ENCODE measurements at places on chromosomes 2 and 18. TPM values are rescaled to one million over a fixed set of nuclear protein-coding genes. Genes with fewer than 3 reads are reported as not detected.

ARHGAP25 gene
- total RNA-seq: 180 TPM

AUP1 gene
- 234 TPM for total RNA-seq

BOK gene
- total RNA-seq: 23.7 TPM

VPS4B gene
- 107 TPM for total RNA-seq

C2orf68 gene
- 36.4 TPM for total RNA-seq

AGAP1 gene
- total RNA-seq: 56.4 TPM

ANKRD53 gene
- 2.2 TPM for total RNA-seq

SLC14A1 gene
- 51.6 TPM for total RNA-seq

GRCh38 chr2:197234671-197235191, 75.8 kb downstream of the ANKRD44 start:
- no peak for DNase-seq

DNA sequence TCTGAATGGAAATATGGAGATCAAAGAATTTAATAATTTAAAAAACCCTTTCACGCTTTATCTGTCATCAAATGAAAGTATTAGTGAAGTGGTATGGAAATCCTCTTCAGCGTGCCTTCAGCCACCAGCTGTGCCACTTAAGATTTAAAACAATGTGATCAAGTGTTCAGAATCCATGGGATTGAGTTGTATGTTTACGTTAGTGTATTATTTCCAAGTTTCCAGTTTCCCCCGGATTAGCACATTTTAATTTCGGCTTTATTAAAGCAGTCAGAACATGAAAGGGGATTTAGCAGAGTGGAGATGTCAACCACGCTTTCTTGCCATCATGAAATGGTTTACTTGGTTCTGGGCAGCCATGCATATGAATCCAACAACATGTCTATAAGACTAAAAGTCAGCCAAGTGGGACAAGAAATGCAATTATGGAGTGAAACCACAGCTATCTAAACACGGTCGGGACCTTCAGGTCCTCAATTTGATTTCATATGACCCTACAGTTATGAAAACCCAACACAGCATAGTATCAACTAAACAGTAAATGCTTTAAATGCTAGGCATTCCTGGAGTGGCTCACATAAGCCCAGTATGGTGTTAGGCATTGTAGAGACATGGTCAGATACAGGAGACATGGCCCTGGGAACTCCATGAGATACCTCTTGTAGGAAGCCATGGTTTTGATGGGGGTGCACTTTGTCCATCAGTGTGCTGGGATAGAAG, 224.9 kb upstream of the EPAS1 start:
- DNase-seq: no peak

- DNase-seq: no peak
Measured at GRCh38 chr2:49050265-49050664, 104.0 kb downstream of the FSHR start.

GRCh38 chr2:240594511-240595380, 8.2 kb downstream of the CAPN10 start:
- no peak for DNase-seq

- no peak for DNase-seq
Measured at GRCh38 chr18:41165625-41166024, 789.4 kb upstream of the PIK3C3 start.

DNA sequence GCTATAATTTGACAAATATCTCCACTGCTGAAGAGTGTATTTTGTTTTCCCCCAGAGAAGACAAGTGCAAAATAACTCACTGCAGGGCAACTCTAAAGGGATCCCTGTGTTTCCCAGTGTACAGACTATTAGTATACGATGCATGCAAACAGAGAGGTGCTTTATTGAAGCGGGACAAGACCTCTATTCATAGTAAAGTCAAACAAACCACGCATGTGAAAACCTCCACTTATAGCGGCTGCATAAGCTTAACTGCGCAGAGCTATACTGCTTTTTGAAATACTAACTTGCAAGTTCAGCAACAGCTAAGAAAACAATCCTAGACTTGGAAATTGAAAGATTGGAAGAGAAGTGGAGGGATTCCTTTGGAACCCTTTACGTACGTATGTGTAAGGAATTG, 15.6 kb downstream of the RNF144A start:
- DNase-seq: no peak

- no peak for DNase-seq
Measured at GRCh38 chr2:237864444-237864931, 5.1 kb downstream of the RAMP1 start.

GRCh38 chr2:108778857-108779256, 7.7 kb upstream of the CCDC138 start:
- no peak for DNase-seq

GRCh38 chr2:107663632-107664031, 163.1 kb upstream of the RGPD4 start:
- no peak for DNase-seq

GRCh38 chr2:171411791-171412483, 21.9 kb downstream of the METTL8 start:
- DNase-seq: no peak

GRCh38 chr18:79644666-79645057, 34.9 kb upstream of the CTDP1 start:
- no peak for DNase-seq

DNA sequence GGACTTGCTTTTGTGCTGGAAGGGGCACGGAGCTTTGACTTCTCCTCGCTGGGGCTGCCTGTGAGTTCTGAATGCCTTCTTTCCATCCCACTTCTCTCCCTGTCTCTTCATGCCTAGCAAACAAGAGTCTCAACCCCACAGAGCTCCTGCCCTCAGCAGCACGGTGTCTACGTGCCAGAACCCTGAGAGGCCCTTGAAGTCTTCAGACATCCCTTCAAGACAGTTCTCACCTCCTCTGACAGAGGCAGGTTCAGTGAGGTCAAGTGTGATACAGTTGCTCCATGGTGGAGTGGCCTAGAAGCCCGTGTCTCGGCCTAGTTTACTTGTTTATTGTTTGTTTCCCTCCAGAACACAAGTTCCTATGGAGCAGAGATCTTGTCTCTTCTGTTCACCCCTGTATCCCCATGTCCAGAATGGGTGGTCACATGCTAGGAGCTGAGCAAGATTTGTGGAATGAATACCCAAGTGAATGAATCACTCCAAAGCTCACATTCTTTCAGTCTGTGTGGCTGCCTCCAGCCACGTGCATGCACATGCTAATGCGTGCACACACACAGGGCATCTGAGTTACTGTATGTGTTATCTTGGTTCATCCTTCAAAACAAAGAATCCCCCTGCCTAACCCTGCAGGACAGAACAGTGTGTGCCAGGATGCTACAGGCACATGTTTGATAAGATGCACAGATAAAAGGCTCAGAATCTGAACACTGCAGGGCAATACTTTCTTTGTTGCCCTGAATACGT, 391.6 kb downstream of the NBAS start:
- DNase-seq: no peak

GRCh38 chr2:147456779-147457178, 388.1 kb upstream of the ACVR2A start:
- DNase-seq: no peak

DNA sequence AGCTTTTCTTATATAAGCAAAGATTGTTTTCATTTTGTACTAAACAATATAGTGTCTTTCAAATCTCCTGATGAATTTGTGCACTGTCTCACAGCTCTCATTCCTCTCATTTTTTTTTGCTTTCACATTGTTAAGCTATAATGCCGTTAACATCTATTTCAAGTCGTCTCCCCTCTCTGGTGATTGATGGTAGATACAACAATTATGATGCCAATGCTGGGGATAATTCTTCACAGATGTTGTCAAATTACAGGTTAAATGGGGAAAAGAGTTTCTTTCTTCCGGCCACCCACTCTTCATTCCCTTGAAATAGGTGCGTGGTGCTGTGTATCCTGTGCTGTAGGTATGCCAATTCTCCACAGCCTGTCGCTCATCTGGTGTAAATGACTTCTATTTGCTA, 1053.7 kb upstream of the ZEB2 start:
- no peak for DNase-seq

DNA sequence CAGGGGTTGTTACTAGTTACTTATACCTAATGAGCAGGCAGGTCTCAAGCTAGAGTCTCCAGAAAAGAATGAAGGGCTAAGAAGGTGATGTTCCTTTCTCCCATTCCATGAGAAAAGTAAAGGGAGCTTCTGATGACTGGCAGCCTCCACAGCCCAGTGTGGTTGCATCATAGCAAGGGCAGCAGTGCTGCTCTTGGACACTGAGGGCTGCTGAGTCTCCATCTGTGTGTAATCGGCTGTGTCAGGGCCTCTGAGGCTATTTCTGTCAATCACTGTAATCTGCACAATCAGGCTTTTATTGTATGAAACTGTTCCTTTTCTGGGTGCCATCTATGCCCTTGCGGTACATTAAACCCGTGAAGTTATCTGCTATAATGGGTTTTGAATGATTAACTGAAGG, 164.1 kb upstream of the FBXO11 start:
- no peak for DNase-seq

GRCh38 chr18:50638016-50638883, 78.4 kb downstream of the MAPK4 start:
- no peak for DNase-seq

DNA sequence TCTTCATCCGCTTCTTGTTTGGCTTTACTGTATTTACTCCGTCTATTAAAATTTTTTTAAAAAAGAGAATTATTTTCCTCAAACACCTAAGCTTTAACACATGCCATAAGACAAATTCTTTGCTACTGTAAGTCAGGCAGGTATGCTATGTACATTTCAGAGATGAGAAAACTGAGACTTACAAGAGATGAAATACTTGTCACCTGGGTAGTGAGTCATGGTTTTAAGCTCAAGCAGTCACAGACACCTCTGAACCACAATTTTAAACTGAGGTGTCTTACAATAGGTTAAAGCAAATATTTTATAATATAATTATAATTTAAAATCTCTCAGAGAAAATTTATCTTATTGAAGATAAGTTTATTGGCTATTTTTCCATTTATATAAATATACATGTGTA, 126.0 kb downstream of the EPHA4 start:
- no peak for DNase-seq

DNA sequence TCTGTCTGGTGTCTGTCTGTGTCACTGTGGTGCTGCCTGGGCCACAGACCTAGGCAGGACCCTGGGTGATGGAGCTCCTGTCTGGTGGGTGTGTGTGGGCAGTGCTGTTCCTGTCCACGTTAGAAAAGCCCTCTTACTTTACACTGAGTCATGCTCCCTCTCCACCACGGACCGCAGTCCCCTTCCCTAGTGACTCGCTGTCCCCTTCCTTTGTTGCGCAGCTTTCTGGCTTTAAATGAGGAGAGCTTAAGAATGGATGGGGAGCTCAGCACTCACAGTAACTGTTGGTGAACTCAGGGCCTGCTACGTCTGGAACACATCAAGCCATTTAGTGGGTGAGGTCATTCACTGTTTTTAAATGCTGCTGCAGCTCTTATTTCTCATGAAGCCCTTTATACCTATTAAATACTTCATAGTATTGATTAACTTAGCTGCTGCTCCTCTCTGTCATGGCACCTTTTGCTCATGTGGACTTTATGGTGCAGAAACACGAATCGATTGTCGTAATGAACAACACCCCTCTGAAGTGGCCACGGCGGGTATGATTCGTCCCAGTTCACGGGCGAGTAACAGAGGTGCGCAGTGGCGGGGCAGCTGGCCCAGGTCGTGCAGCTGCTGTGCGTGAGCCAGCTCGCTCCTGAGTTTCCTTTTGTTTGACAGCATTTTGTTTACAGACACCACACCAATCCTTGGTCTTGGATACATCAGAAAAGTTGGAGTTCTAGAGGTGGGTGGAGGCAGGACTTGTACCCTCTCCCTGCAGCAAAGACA, 100.4 kb downstream of the LDLRAD4 start:
- no peak for DNase-seq

DNA sequence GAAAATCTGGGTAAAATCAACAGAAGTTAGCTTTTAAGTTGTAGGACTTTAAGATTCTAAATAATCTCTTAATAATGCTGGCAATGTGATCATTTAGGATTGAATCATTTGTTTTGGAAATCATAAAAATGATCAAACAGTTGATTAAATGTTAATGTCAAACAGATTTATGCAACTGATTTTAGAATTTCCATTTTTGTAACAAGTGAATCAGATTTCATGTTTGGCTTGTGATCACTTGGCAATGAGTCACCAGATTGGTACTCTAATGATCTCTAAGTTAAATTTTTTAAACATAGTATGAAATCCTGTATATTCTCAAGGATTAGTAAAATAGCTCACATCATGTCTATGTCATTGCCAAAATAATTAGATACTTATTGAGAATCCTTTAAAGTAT, 50.1 kb upstream of the UNC80 start:
- no peak for DNase-seq

DNA sequence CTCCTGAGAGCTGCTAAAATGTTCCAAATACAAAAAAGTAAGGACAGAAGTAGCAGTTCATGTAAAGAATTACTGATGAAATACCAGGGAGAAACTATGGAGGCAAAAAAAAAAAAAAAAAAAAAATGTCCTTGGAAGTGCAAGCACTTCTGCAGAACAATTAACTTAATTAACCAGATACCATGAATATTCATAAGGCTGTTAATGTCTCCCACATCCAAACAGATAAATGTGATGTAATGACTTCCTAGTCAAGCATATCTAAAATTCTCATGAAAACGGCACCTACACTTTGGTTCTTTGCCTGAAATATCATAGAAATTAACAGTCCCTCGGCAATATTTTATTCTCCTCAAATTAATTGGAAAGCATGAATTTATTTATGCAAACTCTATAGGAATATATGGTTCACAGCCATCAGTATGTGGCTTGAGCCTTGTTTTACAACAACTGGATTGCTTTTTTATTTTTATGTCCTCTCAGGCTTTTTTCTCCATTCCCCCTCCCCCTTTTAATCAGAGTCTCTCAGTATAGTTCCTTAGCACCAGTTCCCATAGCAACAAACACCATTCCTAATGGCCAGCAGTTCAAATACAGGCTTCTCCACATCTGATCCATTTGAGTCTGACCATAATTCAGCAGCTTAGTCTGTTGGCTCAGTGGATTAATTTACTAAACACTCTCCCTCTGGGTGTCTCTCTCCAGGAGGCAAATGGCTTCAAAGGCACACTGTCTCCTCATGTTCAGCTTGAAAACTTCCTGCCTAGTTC, 97.1 kb downstream of the ITGA4 start:
- DNase-seq: no peak

DNA sequence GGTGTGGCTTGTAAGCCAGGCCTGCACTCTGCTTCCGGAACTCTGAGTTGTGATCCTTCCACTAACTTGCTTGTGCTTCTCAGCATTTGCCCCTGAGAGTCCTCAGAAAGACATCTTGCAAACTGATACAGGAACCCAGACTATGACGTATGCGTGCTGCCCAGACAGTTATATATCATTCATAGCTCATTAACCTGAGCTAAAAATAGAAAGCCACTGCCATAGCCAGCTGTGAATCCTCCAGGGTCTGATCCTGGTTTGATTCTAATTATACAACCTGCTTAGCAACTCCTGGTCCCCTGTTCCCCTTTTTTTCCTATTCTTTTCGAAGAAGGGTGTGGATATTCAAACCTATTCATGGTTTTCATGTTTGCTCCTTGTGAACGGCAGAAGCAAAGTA, 63.7 kb downstream of the MARCHF4 start:
- DNase-seq: no peak
